ENCODE measurements at places on chromosomes 6 and 20. TPM values are rescaled to one million over a fixed set of nuclear protein-coding genes. Genes with fewer than 3 reads are reported as not detected.

DNA sequence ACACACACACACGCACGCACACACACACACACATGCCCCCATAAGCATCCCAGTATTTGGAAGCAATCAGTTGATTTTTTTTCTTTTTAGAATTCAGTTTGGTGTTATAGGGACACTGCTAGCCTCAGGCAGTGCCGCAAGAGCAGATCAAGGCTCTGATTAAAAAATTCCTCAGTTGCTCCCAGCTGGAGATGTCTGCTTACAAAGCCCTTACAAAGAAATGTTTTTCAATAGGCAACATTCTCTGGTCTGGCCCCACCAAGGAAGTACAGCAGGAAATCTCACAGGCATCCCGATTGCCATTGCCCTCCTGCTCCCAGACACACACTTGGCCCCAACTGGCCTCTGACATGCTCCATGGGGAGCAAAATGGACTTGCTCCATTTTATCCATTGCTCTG, 22.9 kb upstream of the CD83 start:
- DNase-seq, result no peak

DNA sequence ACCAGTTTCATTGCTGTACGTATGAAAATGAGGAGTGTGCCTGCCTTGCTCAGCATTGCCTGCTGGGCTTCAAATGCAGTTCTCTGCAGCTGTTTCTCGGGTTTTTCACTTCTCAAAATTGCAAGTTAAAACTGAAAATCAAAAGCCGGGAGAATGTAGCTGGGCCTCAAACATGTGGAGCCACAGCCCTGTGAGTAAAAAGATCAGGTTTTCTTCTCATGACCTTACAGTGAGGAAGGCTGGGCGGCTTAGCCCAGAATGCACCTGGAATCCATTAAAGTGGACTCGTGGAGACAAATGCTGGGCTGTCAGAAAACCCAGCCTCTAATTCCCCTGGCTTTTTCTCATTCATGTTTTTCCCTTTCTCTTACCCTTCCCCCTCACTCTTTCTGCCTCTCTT, 34.4 kb downstream of the DSE start:
- no peak for DNase-seq

DNA sequence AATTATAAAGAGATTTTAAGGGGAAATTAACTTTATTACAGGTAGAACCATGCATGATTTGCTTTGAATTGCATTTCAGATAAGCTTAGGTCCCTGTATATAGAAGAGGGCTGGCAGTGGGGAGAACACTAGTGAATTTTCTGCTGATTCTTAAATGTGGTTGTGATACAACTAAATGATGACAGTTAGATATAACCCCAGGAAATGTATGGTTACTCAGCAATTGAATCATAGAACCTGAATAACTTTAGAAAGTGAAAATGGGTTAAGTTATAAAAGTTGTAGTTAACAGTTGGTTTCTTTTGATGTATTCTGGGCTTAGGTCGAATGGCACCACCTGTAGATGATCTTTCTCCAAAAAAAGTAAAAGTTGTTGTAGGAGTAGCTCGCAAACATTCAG, 70.1 kb downstream of the PHF3 start:
- no peak for DNase-seq

MACROD2 gene
- polyA plus RNA-seq, result 13.8 TPM

DNA sequence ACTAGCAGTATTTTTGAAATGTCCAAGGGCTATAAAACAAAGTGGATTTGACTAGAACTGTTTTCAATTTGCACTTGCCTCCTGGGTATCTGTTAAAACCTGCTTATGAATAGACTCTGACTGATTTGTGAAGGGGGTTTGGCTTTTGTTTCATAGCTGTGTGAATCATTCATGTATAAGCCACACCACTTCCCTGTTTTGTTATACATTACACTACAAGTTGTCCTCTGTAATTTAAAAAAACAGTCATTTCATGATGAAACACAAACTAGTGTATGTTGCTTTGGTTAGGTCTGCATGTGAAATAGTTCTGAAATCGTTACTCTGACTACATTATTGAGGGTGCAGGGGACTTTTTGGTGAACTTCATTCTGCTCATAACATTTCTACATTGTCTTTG, 121.7 kb downstream of the NKAIN2 start:
- DNase-seq, result no peak

DNA sequence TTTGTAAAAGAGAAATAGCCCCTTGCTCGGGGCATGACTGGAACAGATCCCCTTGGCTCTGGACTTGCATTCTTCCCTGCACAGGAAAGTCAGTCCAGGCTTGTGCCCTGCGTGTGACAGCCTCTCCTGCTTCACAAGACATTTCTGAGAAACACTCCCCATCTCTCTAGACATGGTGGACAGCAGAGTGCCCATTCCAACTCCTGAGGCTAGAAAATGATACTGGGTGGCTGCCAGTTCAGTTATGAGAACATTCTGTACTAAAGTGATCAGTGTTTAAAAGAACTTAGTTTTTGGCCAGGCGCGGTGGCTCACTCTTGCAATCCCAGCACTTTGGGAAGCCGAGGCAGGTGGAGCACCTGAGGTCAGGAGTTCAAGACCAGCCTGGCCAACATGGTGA, 41.3 kb downstream of the TGM3 start:
- no peak for DNase-seq

GRCh38 chr20:2663887-2664719, at the start of gene IDH3B:
IDH3B (minus strand) TSS chr20:2664216; CDS start chr20:2664188, 28 bp downstream.
- peak; percentile 87 for DNase-seq

All from left renal pelvis (tissue), 4 donors.